ENCODE measurements at places on chromosomes 2 and 18.

DNA sequence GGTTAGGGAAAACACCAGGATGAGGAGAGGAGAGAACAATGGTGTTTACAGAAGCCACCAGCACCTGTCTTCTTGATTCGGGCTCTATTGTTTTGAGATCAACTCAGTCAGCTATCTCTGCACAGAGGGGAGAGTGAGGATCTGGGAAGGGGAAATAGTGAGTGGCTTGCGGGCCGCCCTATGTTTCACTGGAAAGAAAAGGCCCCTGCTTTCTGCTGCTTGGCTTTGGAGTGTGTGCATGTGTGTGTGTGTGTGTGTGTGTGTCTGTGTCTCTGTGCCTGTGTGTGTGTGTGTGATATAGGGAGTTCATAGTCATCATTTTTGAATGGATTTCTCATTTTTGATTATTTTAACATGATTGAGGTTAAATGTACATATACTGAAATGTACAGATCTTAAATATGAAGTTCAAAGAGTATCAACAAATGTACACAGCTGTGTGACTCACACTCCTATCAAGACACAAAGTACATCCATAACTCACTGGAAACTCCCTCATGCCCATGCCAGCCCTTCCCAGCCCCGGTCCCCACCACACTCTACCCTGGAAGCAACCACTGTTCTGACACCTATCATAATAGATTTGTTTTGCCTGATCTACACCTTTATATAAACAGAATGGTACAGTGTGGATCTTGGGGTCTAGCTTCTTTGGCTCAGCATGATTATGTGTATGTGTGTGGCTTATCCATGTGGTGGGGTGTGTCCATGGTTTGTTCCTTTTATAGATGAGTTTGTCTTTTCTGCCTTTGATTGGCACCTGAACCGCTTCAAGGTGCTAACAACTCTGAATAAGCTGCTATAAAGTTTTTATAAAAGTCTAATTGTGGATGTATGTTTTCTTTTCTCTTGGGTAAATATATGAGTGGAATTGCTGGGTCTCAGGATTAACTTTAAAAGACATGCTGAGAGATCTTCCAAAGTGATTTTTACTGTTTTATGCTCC, 258.3 kb downstream of the SETBP1 start:
- DNase-seq, result no peak

GRCh38 chr2:115825912-115826311, 1383.5 kb downstream of the DPP10 start:
- DNase-seq, result no peak

- no peak for DNase-seq
Observed at GRCh38 chr2:136323935-136324334, 206.0 kb upstream of the CXCR4 start.

DNA sequence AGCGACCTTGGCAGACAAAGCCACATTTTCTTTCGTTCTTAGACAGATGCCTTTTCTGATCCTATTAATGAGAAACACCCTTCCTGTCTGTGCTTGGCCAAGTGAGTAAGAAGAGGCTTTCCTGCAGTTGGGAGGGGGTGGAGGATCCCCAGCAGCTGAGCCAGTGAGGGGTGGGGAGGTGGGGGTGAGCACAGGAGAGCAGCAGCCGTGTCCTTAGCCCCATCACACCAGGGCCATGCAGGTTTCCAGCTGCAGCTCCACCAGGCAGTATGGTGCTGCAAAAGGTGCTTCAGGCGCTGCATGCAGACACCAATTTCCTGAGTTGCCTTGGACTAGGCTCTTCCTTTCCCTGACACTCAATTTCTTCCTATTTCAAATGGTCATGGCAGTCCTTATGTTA, 123.3 kb upstream of the SIX2 start:
- no peak for DNase-seq

GRCh38 chr2:202877699-202878098, 6.1 kb upstream of the ICA1L start:
- DNase-seq, result no peak

Data from HTR-8/SVneo (cell line).